ENCODE measurements at places on chromosomes 6 and 20. TPM values are rescaled to one million over a fixed set of nuclear protein-coding genes. Genes with fewer than 3 reads are reported as not detected.

- no peaks in the 10 kb centered on the region for H3K4me1 ChIP-seq
- no peak for DNase-seq
- H3K36me3 ChIP-seq: no peaks in the 10 kb centered on the region
Observed at GRCh38 chr6:113847447-113847846, 9.7 kb upstream of the MARCKS start.

DNA sequence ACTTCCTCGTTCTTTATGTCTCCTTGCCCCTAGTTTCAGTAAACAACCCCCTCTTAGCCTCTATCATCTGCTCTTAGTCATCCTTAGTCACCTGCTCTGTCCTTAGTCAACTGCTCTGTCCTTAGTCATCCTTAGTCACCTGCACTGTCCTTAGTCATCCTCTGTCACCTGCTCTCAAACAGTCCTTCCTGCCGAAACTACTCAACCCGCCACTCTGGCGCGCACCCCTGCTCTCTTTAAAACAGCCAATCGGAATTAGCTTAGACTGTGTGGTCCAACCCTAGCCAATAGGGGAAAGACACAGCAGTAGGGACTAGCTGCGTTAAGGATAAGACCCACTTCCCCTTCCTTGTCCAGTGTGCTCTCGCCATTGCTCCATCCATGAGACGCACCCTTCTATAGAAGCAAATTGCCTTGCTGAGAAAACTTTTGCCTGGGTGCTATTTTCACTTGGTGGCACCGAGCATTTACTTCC lies 73.9 kb downstream of the BACH2 start:
- peaks cover 4% of the 10 kb centered on the region for H3K4me1 ChIP-seq
- H3K36me3 ChIP-seq: no peaks in the 10 kb centered on the region
- no peaks in the 10 kb centered on the region for H3K27me3 ChIP-seq
- no peak overlapping the region for H3K4me3 ChIP-seq

DNA sequence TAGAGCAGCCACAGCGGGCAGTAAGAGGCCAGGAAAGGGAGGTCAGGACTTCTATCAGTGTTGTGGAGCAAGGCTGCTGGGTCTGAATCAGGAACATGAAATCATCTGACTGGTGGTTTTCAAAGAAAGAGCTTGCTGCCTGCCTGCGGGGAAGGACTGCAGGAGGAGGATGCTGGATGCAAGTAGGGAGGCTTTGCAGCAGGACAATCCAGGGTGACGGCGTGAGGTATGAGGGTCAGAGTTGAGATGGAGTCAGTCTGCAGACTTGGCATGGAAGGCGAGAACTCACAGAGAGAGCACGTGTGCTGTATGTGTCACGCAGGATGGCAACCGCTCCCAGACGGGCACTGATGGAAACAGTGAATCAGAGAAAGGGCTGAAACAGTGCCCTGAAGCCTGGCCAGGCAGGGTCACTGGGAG lies 59.2 kb upstream of the CD93 start:
- no peak for DNase-seq
- H3K36me3 ChIP-seq: no peaks in the 10 kb centered on the region
- H3K27me3 ChIP-seq: no peaks in the 10 kb centered on the region
- peaks cover 96% of the 10 kb centered on the region for H3K4me1 ChIP-seq
- H3K4me3 ChIP-seq: no peak overlapping the region

GRCh38 chr6:72406517-72406916 lies 215.3 kb upstream of the KCNQ5 start:
- H3K4me1 ChIP-seq: no peaks in the 10 kb centered on the region
- H3K27me3 ChIP-seq: no peaks in the 10 kb centered on the region
- no peak for DNase-seq
- no peak overlapping the region for H3K27ac ChIP-seq

- peaks cover 33% of the 10 kb centered on the region for H3K36me3 ChIP-seq
- H3K4me3 ChIP-seq: peak overlapping the region; percentile 70
- H3K4me1 ChIP-seq: peaks cover 24% of the 10 kb centered on the region
- H3K27me3 ChIP-seq: no peaks in the 10 kb centered on the region
Observed at GRCh38 chr6:32969685-32970412, 1.5 kb downstream of the BRD2 start.

Gene CRISP2
- polyA plus RNA-seq: not detected

- no peak overlapping the region for H3K27ac ChIP-seq
- peaks cover 39% of the 10 kb centered on the region for H3K4me1 ChIP-seq
- peaks cover 54% of the 10 kb centered on the region for H3K27me3 ChIP-seq
- no peak overlapping the region for H3K4me3 ChIP-seq
- H3K36me3 ChIP-seq: no peaks in the 10 kb centered on the region
- DNase-seq: no peak
Observed at GRCh38 chr20:62732031-62732760, 23.6 kb downstream of the NTSR1 start.

GRCh38 chr6:113068570-113068969 lies 721.4 kb downstream of the RFPL4B start:
- no peaks in the 10 kb centered on the region for H3K36me3 ChIP-seq
- no peak for DNase-seq
- no peak overlapping the region for H3K27ac ChIP-seq
- no peaks in the 10 kb centered on the region for H3K27me3 ChIP-seq

Gene CD24
- polyA plus RNA-seq: 15.7 TPM

GRCh38 chr6:112443179-112444065 lies 96.3 kb downstream of the RFPL4B start:
- no peak overlapping the region for H3K27ac ChIP-seq
- H3K4me1 ChIP-seq: no peaks in the 10 kb centered on the region
- no peak overlapping the region for H3K4me3 ChIP-seq
- H3K36me3 ChIP-seq: no peaks in the 10 kb centered on the region
- no peaks in the 10 kb centered on the region for H3K27me3 ChIP-seq

DNA sequence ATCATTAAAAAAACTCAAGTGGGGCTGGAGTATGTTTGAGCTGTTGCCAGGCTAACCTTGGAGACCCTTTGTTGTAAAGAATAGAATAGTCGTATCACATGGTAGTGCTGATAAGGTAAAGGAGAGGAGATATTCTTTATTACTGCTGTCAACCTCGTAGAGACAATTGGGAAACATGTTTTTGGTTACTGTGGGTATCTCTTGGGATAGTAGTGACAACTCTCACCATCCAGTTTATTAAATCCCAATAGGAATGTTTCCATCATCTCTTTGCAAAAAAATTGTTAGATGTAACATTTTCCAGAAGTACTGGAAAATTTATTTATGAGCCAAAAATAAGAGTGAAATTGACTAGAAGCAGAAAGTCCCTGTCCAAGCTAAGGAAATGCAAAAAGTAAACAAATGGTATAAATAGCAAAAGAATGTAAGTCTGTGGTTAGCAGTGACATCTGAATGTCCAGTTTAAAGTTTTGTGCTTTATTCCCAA lies 829.3 kb upstream of the CITED2 start:
- H3K4me3 ChIP-seq: no peak overlapping the region
- DNase-seq: no peak
- no peaks in the 10 kb centered on the region for H3K36me3 ChIP-seq
- H3K27me3 ChIP-seq: no peaks in the 10 kb centered on the region
- no peaks in the 10 kb centered on the region for H3K4me1 ChIP-seq

All from K562 (cell line).